ENCODE measurements at places on chromosomes 11 and 22.
A peak's percentile ranks its signal among the peaks of the same experiment; 100 is the strongest.

GRCh38 chr22:17915676-17916075, 108.7 kb downstream of the MICAL3 start:
- DNase-seq = no peak

GRCh38 chr11:120184946-120185705, 25.7 kb upstream of the OAF start:
- DNase-seq = no peak

DNA sequence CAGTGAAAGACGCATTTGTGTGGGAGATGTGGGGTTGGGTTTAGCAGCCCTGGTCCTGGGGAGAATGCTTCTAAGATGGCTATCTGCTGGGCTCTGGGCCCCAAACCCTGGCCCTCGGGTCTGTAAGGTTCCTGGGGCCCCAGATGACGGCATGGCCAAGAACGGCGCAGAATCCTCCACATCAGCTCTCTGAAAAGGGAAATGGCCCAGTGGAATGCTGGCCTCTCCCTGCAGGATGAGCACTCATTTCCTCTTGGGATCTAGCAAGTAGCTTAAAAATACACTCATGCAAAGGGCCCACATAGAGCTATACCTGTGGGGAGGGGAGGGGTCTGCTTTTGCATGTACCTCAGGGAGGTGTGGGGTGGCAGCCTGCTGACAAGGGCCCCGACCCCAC, 37.5 kb upstream of the LINC01488 start:
- no peak for DNase-seq

DNA sequence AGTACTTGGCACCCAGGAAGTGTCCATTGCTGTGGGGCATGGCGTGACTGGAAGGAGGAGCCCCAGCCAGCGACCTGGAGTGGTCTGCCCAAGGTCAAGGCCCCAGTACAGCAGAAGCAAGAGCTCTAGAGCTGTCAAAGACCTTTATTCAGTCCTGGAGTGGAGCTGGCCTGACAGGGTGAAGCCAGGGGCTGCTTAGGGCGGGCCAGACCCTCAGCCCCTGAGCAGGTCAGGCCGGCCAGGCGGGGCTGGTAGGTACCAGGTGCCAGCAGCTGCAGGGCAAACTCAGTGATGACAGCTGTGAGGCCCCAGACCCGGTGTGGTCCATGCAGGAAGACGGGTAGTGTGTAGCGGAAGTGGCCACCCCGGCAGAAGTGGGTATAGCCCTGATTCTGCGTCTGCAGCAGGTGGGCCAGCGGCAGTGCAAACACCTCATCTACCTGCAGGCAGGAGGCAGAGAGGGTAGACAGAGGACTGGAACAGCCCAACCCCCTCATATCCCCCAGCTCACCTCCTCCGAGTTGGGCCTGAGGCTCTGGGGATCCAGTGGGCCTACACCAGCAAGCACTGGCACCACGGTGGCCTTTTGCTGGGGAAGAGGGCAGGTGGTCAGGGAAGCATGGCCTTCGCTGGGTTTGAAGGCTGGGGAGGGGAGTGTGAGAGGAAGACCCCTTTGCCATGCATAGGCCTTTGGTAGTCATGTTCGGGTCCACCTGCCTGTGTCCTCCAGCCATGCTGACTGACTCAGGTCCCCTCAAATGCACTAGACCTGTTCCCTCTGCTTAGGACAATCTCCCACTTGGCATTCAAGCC, 1.7 kb downstream of the NUDT8 start:
- no peak for DNase-seq

DNA sequence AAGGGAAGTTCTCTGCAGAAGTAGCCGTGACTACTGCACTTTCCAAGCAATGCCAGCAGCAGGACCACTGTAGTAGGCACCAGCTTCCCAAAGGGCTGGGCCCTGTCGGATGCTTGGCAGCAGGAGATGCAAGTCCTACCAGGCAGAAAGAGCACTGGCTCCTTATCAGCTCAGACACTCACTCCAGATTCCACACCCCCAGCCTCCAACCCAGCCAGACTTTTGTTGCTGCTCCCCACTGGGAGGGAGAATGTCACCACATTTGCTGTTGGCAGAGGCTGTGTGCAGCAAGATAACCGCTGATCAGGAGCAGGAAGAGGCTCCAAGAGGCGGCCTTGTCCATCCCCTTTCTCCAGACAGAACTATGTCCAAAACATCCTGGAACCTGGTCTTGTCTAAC, 118.7 kb downstream of the C11orf58 start:
- no peak for DNase-seq

- no peak for DNase-seq
Observed at GRCh38 chr11:70471254-70471653, 72.9 kb downstream of the CTTN start.

DNA sequence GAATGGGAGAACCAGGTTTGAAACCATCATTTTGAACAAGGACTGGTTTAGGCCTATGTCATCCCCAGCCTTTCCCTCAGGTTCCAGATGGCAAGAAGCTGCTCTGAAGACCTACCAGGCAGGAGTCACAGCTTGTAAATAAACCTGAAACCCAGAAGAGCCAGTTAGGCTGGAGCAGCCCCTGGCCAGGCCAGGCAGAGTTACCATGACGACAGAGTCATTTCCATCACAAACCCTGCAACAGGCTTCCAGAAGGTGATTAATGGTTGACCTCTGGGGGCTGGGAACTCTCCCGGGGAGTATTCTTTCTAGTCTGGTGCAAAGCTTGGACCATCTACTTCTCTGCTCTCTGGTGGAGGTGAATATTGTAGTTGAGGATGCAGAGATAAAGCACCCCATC, 164.1 kb upstream of the NCAM1 start:
- no peak for DNase-seq

- peak; percentile 34 for DNase-seq
Observed at GRCh38 chr11:133832991-133833897, 12.1 kb downstream of the SPATA19 start.

GRCh38 chr11:111039982-111040381, 205.5 kb upstream of the POU2AF2 start:
- no peak for DNase-seq

GRCh38 chr11:78418584-78419211, 1.1 kb upstream of the GAB2 start:
- DNase-seq = no peak

GRCh38 chr22:49935561-49935960, 17.1 kb downstream of the CRELD2 start:
- DNase-seq = no peak

DNA sequence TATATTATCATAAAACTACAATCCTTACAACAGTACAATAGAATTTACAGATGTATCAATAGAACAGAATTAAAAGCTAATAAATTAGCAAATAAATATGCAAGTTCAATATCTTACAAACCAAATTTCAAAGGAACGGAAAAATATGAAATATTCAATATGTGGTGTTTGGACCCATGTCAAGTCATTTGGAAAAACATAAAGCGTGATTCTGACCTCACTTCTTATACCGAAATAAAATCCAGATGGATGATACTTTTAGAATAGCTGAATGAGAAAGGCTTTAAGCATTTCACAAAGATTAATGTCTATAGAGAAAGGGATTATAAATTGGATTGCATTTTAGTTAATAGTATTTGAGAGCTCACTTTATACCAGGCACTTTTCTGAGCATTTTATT, 92.8 kb upstream of the TEAD1 start:
- DNase-seq = no peak

- DNase-seq = no peak
Observed at GRCh38 chr11:75565221-75565814, 3.3 kb downstream of the SERPINH1 start.

DNA sequence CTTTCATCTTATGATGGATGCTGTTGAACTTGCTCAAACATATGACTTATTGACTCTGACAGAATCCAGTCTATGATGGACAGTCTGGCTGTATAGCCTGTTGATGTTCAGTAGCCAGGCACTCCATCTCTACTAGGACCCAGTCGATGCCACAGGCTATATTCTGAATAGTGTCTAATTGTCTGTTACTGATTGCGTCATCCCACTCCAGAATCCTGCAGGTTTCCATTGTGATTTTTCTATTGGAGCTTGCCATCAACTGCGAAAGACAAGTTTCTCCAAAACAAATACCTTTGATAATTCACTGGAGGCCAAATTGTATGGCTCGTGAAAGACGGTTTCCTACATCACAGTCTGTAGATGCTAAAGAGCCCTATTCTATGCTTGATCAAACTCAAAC, 481.7 kb upstream of the CHORDC1 start:
- DNase-seq = peak; percentile 25

- no peak for DNase-seq
Observed at GRCh38 chr11:3840004-3840869, 522 bp downstream of the RHOG start.
